ENCODE measurements at places on chromosomes 3 and 15.
A peak's percentile ranks its signal among the peaks of the same experiment; 100 is the strongest.

GRCh38 chr15:99437315-99438223 lies 128.2 kb upstream of the MEF2A start:
- DNase-seq = no peak

GRCh38 chr15:31551323-31551722 lies 224.7 kb downstream of the KLF13 start:
- DNase-seq = no peak

DNA sequence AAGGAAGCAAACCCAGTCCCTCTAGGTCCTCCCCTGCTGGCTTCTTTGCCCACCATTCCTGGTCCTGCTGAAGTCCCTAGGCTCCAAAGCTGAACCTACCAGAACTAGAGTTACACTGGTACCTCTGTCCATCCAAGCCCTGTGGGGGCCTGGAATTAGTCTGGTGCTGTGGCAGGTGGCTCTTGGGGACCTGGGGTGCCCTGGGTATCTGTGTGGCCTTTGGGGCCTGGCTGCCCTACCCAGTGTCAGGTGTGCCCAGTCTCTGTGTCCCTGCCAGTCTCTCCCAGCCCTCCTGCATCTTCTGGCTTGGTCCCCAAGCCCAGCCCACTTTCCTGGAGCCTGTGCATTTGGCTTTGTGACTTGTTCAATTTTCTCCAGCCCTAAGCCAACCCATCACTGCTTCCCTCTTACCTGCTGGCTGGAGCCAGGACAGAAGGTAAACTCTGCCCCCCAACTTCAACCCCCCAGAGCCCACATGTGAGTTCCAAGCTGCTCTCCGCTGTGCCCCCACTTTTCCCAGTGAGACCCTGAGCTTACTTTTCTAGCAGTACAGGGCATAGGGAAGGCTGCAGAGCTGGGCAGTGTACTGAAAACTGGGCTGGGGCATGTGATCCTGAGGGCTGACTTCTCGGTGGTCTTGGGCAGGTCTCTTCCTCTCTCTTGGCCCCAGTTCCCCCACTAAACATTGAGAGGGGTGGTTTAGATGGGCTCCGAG lies 28.3 kb upstream of the HHATL start:
- no peak for DNase-seq

GRCh38 chr3:184601576-184602371 lies 40.2 kb downstream of the EPHB3 start:
- DNase-seq = no peak

- no peak for DNase-seq
Measured at GRCh38 chr3:19711160-19711782, 222.7 kb downstream of the EFHB start.

DNA sequence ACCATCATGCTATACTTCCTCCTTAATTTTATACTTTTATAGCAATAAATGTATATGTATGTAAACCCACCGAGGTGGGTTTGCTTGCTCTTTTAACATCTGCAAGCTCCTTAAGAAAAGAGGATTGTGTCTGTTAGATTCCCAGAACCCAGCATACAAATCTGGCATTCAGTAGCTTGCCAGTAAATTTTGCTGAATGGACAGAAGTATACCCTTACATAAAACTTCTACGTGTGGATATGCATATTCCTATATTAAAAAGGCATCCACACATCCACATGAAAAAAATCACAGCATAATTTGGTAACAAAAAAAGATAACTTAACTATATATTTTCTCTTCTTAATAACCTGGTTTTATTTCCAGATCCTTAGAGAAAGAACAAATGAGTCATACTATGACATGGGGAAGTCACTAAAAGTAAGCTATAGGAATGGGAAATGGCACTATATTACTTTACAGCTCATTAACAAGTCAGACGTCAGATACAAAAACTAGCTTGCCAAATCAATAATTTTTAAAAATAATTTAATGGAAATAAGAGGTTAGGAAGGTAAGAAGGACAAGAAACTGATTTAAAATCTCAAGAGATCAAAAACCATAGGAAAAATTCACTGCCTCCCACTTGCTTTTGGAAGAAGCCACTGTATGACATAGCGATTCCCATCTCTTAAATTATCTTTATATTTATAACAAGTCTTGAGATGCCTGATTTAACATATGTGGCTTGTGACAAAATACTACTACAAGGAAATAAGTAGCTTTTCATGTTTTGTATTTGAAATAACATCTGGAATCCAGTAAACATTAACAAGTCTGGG lies 68.7 kb downstream of the SUMF1 start:
- DNase-seq = no peak

DNA sequence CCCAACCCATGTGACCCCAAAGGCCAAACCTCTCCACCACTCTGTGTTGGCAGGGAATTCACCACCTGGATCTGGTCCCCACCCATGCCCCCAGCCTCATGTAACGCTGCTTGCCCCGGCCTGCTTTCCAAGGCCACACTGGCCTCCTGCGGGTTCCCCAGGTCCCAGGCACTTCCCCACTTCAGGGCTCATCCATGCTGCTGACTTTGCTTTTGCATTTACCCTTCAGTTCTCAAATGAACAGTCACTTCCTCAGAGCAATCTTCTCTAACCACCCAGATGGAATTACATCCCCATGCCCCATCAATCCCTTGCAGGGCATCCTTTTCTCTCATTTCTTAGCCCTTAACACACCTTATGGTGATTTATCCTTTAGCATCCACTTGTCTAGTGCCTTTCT lies 9.2 kb downstream of the DAPK2 start:
- DNase-seq = no peak

DNA sequence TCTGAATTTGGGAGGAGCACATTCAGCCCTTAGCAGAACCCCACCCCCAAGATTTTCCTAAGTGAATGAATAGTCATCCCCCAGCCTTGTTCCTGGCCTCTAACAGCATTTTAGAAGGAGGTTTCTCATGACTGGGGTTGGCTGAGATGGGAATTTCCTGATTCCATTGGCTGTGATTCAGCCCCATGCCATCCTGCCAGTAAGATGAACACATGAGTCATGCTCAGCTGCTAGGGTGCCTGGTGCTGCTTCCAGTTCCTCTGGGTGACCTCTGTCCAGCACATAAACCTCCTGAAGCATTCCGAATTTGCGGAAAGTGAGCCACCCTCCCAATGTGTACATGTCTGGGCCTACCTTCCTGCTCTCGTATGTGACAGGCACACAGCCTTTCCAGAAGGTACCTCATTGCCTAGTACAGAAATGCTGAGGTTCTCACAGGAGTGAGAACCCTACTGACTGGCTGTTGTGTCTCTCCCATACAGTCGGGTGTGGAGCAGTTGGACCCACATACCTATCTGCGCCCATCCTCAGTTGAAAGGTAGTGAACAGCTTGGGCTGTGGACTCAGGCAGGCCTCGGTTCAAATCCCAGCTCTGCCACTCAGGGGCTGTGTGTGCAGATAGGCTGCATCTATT lies 91.7 kb downstream of the APBA2 start:
- peak; percentile 44 for DNase-seq

DNA sequence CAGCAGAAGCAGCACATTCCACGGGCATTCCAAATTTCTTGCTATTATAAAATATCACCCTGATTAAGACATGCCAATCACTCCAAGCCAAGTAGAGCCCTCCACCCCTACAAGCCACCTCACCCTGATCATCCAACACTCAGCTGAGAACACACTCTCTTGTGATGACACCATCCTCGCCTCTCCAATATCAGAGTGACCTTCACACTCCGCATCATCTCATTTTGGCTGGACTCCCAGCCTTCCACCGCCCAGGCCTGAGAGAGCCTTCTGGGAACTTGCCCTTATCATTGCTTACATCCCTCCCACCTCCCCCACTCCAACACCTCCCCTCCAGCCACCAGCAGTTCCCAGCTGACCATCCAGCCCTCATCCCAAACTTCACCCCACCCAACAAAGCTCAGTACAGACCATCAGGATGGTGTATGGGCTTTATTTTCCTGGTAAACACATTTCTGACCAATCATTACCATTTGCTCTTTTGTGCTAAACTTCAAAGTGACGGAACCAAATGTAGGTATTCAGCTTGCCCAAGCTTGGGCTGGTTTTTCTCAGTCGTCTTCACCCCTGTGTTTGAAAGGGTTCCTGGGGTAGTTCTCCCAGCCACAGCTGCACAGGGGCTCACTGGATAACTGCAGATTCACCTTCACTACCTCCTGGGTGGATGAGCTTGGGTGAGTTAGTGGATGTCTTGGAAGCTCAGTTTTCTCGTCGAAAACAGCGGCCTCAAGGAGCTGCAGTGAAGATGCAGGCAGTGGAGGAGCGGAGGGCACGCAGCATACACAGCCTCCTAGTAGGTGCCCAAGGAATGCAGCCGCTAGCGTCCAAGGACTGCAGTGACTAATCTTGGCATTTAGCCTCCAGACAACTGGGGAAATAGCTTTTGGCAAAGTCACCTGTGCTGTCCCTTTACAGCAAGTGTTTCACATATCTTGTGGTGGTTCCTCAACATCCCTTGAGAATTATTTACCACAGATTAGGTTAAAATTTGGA lies 115.1 kb downstream of the LIPC start:
- peak; percentile 60 for DNase-seq

- no peak for DNase-seq
Measured at GRCh38 chr15:67548862-67549651, 6.6 kb downstream of the MAP2K5 start.

DNA sequence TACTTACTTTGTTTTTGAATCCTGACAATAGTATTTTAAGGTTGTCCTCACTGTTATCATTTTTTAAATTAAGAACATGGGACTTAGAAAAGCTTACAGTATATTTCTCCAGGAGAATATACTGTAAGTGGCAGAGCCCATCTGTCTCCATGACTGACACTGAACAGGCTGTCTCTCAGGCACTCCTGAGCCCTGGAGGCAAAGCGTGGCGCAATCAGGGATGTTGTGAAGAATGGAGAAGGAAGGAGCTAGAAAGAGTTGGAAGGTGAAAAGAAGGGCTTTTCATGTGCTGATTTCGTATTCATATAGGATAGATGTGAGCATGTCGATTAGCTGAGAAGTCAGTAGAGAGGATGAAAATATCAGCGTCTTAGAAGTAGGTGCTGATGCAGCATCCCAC lies 41.5 kb downstream of the FGF12 start:
- no peak for DNase-seq

DNA sequence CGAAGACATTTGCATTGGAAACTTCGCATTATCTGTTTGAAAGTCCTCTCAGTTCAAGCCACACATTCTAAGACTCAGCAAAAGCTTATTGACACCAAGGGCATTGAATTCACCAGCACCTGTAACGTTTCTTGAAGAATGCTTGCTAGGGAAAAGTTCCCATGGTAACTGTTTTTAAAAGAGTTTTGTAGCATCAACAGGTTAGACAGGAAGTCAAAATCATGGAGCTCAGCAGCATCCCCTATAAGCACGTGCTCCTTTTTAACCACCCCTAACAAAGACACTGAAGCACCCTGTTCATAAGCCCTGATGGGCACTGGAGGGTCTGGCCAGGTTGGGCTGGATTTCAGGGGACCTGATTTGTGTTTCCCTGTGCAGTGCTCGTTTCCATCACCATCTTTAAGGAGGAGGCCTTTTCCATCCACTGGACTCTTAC lies 229.7 kb upstream of the BHLHE40 start:
- no peak for DNase-seq

DNA sequence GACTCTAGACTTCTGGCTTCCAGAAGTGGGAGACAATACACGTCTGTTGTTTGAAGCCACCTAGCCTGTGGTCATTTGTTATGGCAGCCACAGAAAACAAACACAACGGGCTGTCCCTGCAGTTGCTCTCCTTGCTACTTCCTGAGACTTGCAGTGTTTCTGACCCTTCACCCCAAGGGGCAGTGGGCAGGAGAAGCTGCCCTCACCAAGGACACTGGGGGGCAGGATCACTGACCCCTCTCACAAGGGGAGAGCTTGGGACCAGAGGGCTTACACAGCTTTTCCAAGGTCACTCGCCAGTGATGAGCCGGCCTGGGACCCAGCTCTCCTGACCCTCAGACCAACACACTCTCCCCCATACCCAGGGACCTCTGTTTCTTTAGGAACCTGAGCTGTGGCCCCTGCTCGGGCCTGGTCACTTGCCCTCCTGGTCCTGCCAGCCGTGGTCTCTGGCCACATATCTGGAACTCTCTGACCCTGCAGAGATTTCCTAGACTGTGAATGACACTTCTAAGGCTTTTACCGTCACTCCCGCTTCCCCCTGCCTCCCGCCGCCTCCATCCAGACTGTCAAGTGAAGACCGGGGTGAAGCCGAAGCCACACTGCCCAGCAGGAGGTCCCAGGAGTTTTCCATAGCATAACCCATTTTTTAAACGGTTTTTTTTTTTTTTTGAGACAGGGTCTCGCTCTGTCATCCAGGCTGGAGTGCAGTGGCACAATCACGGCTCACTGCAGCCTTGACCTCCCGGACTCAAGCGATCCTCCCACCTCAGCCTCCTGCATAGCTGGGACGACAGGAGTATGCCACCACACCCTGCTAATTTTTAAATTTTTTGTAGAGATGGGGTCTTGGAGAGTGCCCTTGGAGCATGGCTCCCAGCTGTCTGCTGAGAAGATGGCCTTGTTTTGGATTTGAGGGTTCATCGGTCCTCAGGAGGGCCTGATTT lies 4.4 kb downstream of the ATP2B2 start:
- no peak for DNase-seq

DNA sequence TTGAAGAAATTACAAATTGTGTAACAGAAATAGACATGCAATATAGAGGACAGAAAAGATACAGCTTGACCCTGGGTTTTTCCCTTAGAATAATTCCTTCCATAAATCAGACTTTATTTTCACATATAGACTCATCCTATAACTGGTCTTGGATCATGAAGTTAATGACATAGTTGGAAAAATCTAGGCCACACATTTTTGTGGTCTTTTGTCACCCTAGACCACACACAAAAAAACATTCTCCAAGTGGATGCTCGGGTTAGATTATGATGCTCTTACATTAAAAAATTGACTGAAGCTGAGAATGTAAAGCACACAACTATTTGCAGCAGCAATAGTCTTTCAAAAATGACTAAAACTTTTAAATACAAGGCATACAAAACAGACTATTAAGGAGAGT lies 7.5 kb upstream of the PLA2G4D start:
- no peak for DNase-seq

DNA sequence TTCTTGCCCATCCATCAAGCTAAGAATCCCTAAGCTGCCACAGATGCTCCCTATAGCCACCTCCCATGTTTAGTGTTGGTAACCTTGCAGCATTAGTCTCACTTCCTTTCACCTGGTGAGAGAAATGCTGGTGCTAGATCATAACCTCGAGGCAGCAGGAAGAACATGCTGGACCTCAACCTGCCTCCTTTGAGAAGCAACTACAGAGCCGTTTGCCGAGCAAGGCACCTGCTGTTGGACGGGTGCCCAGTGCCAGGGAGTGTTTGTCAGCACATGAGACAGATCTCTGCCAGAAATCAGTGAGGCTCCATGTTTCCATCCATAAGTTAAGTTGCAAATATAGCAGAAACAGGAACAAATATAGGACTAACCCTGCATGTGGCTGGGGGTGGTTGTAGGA lies 955.7 kb downstream of the TUSC7 start:
- peak; percentile 29 for DNase-seq

GRCh38 chr15:40336744-40337122 lies 4.0 kb downstream of the CCDC9B start:
- DNase-seq = no peak

GRCh38 chr15:85580879-85581278 lies 200.5 kb downstream of the AKAP13 start:
- DNase-seq = peak; percentile 52

DNA sequence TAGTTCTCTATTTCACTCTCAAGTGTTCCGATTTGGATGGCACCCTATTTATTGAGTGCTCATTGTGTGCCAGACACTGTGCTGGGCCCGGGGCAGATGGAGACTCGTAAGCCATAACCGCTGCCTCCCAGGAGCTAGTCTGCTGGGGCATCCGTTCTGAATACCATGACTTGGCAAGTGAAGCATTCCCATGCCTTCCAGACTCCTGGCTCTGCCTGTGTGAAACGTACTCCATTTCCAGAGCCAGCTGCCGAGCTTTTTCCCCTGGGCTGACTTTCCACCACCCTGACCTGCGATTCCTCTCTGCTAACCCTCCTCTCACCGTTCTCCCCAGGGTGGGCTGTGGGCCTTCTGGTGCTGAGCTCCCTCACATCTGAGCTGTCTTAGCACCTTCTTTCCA lies 303.1 kb upstream of the CTDSPL start:
- no peak for DNase-seq

All from pancreas (tissue), 10 donors.